ENCODE measurements at places on chromosomes 7 and 10.

DNA sequence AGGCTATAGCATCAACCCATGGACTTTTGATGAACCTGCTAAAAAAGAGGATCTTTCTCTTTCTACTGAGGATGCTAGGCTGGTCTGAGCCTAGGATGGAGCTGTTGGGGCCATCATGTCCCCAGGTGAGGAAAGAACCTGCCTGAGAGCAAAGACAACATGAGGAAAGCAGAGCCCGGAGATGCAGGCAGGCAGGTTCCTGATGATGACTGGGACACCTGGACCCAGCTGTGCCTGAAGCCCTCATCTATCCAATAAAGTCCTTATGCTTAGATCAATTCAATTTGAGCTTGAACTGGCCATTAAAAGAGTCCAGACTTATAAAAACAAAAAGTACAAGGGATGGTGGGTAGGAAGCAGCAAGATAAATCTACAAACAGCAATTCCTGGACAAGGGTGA, 48.9 kb downstream of the KIFBP start:
- DNase-seq, result no peak

GRCh38 chr10:818526-819220, 112.8 kb downstream of the LARP4B start:
- DNase-seq, result no peak

DNA sequence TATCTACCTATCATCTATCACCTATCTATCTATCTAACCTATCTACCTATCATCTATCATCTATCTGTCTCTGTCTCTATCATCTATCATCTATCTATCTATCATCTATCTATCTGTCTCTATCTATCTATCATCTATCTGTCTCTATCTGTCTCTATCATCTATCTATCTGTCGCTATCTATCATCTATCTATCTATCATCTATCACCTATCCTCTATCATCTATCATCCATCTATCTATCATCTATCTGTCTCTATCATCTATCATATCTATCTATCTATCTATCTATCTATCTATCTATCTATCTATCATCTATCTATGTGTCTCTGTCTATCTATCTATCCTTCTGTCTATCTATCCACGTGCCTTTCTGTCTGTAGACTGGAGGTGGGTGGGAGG, 59.5 kb upstream of the FAM20C start:
- DNase-seq, result no peak

DNA sequence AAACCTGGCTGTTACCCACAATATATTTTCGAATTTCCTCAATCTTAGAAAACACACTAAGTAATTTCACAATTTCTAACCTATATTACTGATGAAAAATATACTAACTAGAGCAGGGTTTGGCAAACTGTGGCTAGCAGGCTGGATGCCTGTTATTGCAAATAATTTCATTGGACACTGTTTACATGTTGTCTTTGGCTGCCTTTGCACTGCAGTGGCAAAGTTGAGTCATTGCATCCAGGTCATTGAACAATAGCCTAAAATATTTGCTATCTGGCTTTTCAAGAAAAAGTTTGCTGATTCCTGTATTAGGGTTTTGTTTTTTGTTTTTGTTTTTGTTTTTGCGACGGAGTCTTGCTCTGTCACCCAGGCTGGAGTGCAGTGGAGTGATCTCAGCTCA, 47.2 kb downstream of the KIF11 start:
- no peak for DNase-seq

Data from caudate nucleus (tissue), 63 donors.